ENCODE measurements at places on chromosomes 1 and 21.
A peak's percentile ranks its signal among the peaks of the same experiment; 100 is the strongest.

GRCh38 chr1:235579891-235580290 lies 69.7 kb downstream of the GNG4 start:
- DNase-seq = no peak

GRCh38 chr1:23187637-23188036 lies 19.0 kb upstream of the LUZP1 start:
- DNase-seq = peak; percentile 8

- peak; percentile 72 for DNase-seq
These were observed 5.7 kb downstream of the HIVEP3 start for GRCh38 chr1:41913014-41913413.

GRCh38 chr1:192527111-192527795 lies 48.3 kb upstream of the RGS1 start:
- DNase-seq = no peak

DNA sequence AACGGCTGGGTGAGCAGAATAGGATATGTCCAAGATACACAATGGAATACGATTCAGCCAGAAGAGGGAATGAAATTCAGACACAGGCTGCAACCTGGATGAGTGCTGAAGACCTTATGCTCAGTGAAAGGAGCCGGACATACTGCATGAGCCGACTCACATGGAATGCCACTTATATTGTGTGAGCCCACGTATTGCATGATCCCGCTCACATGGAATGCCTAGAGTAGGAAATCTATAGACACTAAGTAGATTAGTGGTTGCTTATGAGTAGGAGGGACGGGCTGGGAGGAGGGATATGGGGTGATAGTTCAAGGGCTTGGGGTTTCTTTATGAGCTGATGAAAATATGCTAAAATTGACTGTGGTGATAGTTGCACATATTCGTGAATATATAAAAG lies 26.8 kb downstream of the TMPRSS2 start:
- no peak for DNase-seq

DNA sequence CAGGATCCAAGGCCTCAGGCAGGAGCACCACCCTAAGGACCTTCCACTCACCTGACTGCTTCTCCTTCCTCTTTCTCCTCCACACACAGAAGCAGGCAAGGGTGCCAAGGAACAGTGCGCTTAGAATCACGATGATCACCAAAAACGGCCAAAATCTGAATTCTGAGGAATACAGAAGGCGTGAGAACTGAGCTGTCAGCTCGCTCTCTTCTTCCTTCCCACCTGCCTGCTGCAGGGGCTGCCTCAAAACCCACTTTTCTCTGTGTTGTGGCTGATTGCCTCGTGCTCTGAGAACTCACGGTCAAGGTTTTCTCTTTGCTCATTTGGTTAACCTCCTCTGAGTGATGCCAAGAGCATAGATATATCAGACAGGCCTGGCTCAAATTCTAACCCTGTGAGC lies 23.8 kb downstream of the CD244 start:
- no peak for DNase-seq

GRCh38 chr1:67044631-67045270 lies 9.2 kb downstream of the SLC35D1 start:
- DNase-seq = no peak

- DNase-seq = no peak
These were observed 54.0 kb upstream of the COL11A1 start for GRCh38 chr1:103162360-103162759.

GRCh38 chr1:44534771-44535170 lies 129.7 kb downstream of the RNF220 start:
- no peak for DNase-seq

DNA sequence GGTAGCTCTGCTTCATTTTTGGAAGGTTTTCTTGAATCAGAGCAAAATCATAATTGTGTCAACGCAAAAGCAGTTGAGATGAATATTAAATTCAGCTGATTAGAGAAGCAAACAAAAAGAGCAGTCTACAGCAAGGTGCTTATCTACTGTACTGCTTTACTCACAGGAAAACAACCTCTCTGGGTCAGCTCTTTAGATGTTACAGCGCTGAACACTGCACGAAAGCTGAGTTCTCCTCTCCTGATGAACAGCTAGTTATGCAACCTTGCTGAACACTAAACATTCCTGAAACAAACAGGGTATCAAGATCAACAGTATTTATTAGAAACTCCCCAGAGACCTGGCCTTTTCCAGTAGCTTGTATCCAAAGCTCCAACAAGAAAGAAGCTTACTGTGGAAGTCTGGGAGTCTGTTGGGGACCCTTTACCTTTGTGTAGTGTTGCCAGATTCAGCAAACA lies 41.3 kb downstream of the TBCE start:
- DNase-seq = no peak

DNA sequence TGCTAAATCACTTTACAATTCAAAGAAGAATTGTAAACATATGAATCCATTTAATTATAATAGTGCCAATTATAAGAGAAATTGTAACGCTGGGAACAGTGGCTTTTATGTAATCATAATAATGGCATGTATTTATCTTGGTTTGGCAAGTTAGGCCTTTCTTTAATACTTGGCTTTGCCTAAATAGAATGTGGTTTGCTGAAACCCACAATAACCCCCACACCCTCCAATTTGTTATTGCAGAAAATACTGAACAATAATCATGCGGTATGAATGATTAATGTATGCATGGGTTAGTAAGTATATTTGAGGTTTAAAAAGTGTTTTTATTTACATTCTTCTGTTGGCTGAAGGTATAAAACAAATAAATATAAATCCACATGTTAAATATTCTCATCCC lies 138.2 kb downstream of the NFIA start:
- DNase-seq = no peak

GRCh38 chr1:27686223-27686990 lies 14.4 kb upstream of the IFI6 start:
- peak; percentile 54 for DNase-seq

DNA sequence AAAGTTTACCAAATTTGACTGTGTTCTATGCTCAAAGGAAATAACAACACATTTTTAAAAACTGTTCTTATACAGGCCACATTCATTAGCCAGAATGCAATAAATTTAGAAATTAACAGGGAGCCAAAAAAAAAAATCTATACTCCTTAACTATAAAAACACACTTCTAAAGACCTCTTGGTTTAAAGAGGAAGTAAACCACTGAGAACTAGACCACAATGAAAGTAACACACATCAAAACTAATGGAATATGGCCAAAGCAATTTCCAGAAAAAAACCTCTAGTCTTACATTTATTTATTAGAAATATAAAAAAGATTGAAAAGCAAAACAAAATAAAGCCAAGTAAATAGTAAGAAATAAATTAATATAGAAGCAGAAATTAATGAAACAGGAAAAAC lies 48.9 kb upstream of the GADD45A start:
- DNase-seq = no peak

- DNase-seq = peak; percentile 51
These were observed 30.2 kb upstream of the DISC1 start for GRCh38 chr1:231596337-231596791.

DNA sequence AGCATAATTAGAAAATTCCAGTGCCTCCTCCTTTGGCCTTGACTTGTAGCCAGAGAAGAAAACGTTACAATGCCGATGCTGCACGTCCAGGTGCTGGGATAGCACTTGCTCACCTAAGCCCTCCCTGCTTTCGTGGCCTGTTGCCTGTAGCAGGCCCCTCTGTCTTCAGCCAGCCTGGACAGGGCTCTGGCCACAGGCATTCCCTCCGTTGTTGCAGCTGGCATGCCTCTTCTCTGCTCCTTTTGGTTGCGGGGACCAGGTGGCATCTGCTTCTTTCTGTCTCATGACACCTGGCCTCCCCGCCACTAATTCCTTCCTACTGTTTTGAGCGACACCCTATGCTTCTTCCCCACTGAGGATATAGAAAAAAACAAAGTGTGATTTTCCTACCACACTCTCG lies 54.6 kb upstream of the MORC3 start:
- DNase-seq = no peak

DNA sequence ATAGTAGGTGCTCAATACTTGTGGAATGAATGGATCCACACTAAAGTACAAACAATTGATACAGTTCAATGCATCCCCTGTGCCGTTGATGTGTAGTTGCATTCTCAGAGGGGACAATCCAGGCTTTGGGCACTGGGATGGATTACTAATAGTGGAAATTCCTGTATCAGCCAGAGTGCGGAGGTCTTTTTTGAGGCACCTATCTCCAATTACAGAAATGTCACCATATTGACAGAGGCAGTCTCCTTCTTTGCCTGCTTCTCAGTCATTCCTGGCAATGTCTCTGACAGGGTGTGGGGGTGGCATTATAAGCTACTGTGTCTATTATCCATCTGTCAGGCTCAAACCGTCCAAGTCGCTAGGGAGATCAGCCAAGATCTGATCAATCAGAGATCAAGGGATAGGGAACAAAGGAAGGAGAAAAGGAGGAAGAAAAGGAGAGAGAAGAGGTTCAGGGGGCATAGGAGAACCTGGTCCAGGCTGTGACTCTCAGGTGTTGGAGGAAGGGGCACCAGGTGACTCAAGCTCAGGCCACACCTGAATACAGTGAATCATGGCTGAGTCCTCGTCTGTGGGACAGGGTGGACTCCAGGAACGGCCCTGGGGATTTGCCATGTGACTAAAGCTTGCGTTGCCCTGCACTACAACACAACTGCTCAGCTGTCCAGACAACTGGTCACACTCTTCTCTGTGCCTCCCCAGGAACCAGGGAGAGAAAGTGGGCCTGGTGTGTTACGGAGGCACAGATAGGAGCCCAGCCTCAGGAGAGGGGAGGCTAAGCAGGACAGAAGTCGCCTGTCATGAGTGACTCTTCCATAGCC lies 3.4 kb upstream of the LAMB3 start:
- DNase-seq = no peak

DNA sequence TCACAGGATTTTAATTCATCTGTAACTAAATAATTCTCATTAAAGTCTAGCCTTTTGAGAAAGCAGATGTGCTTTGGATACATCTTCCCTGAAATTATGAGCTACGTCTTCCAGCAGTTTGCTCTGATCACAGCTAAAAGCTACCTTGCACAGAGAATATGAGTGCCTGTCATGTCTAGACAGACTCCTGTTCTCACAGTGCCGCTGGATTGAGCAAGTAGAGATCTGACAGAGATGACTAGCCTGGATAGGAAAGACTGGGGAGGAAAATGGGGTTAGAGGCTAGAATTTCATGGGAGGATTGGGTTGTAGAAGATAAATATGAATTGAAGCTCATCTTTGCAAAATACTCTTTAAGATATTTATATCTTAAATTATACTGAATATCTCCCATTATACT lies 24.1 kb downstream of the CEPT1 start:
- DNase-seq = no peak

DNA sequence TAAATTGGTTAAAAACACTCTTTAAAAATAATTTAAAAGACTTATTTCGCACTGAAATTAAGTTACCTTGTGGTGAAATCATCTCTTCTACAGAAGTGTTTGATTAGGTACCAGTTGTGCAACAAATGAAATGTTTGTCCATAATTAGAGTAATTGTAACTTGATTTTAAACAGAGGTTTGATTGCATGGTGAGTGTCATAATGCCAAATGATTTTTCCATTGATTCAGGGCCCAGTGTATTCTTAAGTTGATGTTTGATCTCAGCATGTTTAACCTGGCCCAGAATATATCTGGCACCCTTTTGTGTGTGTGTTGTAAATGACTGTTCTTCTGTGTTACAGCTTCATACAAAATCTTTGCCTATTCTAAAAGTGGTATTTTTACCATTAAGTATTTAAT lies 28.5 kb downstream of the LRRC8B start:
- DNase-seq = peak; percentile 50

GRCh38 chr1:48552420-48552819 lies 80.4 kb upstream of the SPATA6 start:
- peak; percentile 41 for DNase-seq

DNA sequence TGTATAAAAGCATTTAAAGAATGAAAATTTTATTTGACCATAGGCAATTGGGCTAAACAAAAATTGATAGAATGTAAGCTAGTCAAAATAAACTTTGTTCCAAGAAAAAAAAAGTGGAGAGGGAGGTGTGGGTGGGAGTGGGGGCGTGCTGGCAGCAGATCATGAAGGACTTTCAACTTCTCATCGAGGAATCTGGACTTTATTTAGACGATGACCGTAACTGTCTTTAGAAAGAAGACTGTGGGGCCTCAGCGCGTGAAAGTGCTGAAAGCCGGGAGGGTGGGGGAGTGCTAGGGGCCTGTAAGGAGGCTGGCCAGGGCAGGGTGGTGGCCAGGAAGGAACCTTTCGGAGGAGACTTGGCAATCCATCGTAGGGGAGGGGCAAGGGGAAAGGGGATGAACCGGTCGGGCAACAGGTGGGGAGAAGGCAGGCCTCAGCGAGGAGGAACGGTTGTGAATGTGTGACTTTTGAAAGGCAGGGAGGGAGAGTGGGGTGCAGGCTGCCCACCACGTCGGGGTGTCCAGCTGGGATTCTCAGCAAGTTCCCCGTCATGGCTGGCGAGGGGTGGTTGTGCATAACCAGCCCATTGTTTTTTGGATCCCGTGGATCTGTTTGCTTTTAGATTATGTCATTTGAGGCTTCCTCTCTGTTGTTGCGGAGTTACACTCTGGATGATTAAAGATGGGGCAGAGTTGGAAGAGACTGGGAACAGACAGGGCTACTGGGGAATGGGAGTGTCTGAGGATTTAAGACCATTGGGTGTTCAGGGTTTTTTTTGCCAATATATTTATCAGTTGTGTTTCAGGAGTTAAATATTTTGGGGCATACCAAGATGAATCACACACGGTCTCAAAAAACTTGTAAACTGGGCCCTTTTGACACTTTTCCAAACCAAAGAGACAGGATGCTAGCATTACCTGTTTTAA lies 35.5 kb downstream of the HUNK start:
- DNase-seq = no peak

DNA sequence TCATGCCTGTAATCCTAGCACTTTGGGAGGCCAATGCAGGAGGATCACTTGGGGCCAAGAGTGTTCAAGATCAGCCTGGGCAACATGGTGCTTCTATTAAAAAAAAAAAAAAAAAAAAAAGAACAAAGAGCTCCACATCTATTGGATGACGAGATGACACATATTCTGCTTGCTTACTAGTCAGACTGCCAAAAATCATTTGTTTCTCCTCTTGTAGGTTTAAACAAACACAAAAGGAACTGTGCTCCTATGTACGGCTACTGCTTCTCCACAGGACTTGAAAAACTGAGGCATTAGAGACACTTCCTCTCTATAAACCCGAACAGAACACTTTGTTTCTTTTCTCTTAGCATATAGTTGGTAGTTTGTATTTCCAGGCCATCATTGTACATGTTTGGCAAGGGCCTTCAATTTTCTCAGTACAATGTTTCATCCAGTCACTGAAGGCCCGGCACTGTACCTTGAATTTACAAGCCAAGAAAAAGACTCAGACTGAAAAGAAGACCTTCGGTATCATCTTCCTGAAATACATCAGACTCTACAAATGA lies 6.0 kb downstream of the TRIT1 start:
- DNase-seq = peak; percentile 56

DNA sequence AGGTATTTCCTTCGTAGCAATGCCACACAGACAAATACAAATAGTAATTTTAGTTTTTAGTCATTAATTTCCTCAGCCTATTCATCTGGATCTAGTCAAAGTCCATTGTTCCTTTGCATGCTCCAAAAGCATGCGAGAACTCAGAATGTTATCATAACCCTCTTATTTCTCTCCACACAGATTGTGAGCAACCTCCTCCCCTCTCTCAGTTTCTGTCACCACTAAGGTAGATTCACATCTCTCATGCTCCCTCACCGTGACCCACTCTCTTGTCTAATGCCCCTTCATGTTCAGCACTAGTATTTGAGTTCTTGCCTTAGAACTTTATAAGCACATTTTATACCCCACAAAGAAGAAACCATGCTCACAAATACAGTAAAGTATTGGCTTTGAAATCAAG lies 582.4 kb downstream of the PLA2G4A start:
- no peak for DNase-seq

GRCh38 chr1:208149776-208150514 lies 94.2 kb downstream of the PLXNA2 start:
- no peak for DNase-seq

Measured in NCI-H345 (cell line).